CD8-positive, alpha-beta memory T cell (primary cell): ENCODE measurements at places on chromosomes 7 and 10. TPM values are rescaled to one million over a fixed set of nuclear protein-coding genes. Genes with fewer than 3 reads are reported as not detected.

GRCh38 chr10:119750391-119751230 lies 24.8 kb downstream of the INPP5F start:
- no peaks in the 10 kb centered on the region for H3K4me1 ChIP-seq
- no peak overlapping the region for H3K27ac ChIP-seq
- H3K27me3 ChIP-seq, result no peaks in the 10 kb centered on the region
- no peak overlapping the region for H3K4me3 ChIP-seq

Gene STAM
- total RNA-seq, result 22.3 TPM

DNA sequence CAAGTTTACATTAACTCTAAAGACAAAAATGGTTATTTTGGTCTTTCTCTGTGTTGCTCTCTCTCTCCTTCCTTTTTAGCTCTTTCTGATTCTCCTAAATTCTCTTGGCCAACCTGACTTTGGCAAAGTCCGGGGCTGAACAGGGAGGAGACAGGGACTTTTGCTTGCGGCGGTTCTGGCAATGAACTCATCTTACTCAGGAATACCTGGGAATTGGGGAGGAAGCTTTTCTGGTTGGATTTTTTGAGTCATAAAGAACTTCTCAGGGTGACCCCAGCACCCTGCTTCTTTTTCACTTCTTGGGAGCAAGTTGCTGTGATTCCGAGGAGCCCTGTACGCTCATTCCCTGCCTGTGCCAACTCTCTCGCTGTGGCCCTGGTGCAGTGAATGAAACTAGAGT lies 16.0 kb downstream of the GATA3 start:
- H3K4me3 ChIP-seq, result no peak overlapping the region
- H3K4me1 ChIP-seq, result peaks cover 27% of the 10 kb centered on the region
- DNase-seq, result no peak
- H3K36me3 ChIP-seq, result peaks cover 74% of the 10 kb centered on the region

GRCh38 chr10:63236113-63236935 lies 103.2 kb downstream of the NRBF2 start:
- peaks cover 56% of the 10 kb centered on the region for H3K4me1 ChIP-seq
- no peak for DNase-seq
- H3K27me3 ChIP-seq, result no peaks in the 10 kb centered on the region
- H3K4me3 ChIP-seq, result no peak overlapping the region

- no peak overlapping the region for H3K4me3 ChIP-seq
- DNase-seq, result no peak
- H3K27me3 ChIP-seq, result no peaks in the 10 kb centered on the region
- H3K4me1 ChIP-seq, result no peaks in the 10 kb centered on the region
- no peaks in the 10 kb centered on the region for H3K36me3 ChIP-seq
Measured at GRCh38 chr7:77879272-77879671, 80.7 kb downstream of the PHTF2 start.

GRCh38 chr7:5661942-5662341 lies 119.5 kb downstream of the RNF216 start:
- H3K4me1 ChIP-seq, result peaks cover 15% of the 10 kb centered on the region
- no peak overlapping the region for H3K4me3 ChIP-seq
- H3K36me3 ChIP-seq, result peaks cover 14% of the 10 kb centered on the region
- H3K27ac ChIP-seq, result no peak overlapping the region

Gene ARMC10
- total RNA-seq, result 56.6 TPM

DNA sequence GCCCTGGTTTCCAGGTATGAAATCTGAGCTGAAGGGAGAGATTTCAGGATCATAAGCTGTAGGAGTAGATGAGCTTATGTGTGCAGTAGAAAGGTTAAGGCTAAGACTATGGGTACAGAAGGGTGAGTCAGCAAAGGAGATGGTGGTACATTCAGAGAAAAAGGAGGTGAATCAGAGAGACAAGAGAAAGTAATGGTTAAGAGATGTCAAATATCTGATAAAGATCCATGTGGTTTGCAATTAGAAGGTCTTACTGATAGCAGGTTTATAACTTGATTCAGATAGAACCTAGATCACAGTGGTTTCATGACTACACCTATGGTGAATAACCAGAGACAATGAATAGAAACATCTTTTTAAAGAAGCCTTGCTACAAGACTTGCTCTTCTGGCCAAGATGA lies 4.5 kb upstream of the NPY start:
- H3K27ac ChIP-seq, result no peak overlapping the region
- no peak for DNase-seq
- no peaks in the 10 kb centered on the region for H3K36me3 ChIP-seq
- H3K4me1 ChIP-seq, result no peaks in the 10 kb centered on the region
- no peaks in the 10 kb centered on the region for H3K27me3 ChIP-seq
- H3K4me3 ChIP-seq, result no peak overlapping the region

DNA sequence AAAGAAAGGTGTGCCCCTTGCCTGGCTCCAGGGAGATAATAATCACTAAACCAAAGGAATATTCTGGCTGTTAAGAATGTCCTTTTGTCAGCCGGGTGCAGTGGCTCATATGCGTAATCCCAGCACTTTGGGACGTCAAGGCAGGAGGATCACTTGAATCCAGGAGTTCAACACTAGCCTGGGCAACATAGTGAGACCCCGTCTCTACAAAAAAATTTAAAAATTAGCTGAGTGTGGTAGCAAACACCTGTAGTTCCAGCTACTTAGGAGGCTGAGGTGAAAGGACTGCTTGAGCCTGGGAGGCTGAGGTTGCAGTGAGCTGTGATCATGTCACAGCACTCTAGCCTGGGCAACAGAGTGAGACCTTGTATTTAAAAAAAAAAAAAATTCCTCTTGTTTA lies 74.1 kb downstream of the HERC4 start:
- no peak for DNase-seq
- peaks cover 2% of the 10 kb centered on the region for H3K36me3 ChIP-seq
- no peaks in the 10 kb centered on the region for H3K4me1 ChIP-seq
- no peaks in the 10 kb centered on the region for H3K27me3 ChIP-seq

- H3K4me3 ChIP-seq, result no peak overlapping the region
- DNase-seq, result no peak
- no peaks in the 10 kb centered on the region for H3K27me3 ChIP-seq
- no peaks in the 10 kb centered on the region for H3K36me3 ChIP-seq
Measured at GRCh38 chr7:37434529-37434928, 14.1 kb downstream of the ELMO1 start.

DNA sequence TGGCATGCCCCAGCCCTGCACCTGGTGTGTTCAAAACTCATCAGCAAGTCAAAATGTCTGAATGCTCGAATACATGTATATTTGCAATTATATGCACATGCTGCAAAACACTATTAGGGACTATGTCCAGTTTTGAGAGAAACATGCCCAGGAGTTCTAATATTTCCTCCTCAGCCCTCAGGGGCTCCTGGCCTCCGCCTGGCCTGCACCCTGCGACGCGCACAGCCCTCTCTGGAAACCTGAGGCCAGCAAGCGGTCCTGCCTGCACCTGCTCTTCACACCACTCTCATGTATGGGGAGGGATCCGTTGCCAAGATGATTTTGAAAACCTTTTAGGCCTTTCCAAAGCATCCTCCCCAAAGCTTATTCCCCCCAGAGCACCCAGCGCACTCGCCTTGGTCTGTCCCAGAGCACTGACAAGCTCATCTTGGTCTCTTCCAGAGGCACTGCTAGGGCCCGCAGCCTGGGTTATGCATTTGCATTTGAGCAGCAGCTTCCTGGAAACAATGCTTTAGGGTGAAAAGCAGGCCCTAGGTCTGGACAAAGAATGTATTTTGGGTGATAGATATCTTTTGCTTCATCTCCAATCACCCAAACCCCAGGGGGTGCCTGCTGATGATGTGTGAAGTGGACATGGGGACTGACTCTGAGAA lies 22.6 kb upstream of the CNPY1 start:
- no peaks in the 10 kb centered on the region for H3K4me1 ChIP-seq
- no peaks in the 10 kb centered on the region for H3K27me3 ChIP-seq
- H3K27ac ChIP-seq, result no peak overlapping the region

GRCh38 chr7:50366311-50366710 lies 61.8 kb downstream of the IKZF1 start:
- no peaks in the 10 kb centered on the region for H3K27me3 ChIP-seq
- H3K27ac ChIP-seq, result no peak overlapping the region
- H3K36me3 ChIP-seq, result peaks cover 40% of the 10 kb centered on the region
- DNase-seq, result no peak

DNA sequence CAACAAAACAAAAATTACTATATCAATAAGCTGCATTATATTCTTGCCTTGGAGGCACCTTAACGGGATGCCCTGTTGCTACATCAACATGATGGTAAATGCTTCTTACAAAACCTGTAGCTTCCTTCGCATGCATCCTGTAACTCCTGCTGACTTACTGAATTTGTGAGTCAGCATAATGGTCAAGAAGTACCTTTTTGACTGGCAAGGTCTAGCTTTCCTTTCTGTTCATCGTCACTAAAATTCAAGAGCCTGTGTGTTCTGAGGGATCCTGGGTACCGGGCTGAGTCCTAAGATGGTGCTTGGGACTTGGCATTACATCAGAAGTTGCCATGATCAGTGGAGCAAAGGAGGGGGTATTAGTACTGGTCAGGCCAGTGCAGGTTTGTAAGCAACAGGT lies 4.9 kb downstream of the PFKFB3 start:
- DNase-seq, result no peak
- no peak overlapping the region for H3K4me3 ChIP-seq
- peaks cover 10% of the 10 kb centered on the region for H3K4me1 ChIP-seq
- no peaks in the 10 kb centered on the region for H3K27me3 ChIP-seq
- H3K27ac ChIP-seq, result no peak overlapping the region

Gene LMOD2
- not detected for total RNA-seq
